ENCODE measurements at places on chromosomes 1 and 21. TPM values are rescaled to one million over a fixed set of nuclear protein-coding genes. Genes with fewer than 3 reads are reported as not detected.
A peak's percentile ranks its signal among the peaks of the same experiment; 100 is the strongest.

The LCE1D gene
- not detected for total RNA-seq

GRCh38 chr1:112713466-112714312 is 1.4 kb downstream of the PPM1J start:
- no peak for DNase-seq

GRCh38 chr1:25338188-25338981 is at the start of gene TMEM50A:
Gene TMEM50A (plus strand): TSS chr1:25338334. CDS start chr1:25340487, 2,153 bp downstream.
- DNase-seq = peak; percentile 83

- no peak for DNase-seq
These were observed 42.1 kb downstream of the TMCO4 start for GRCh38 chr1:19757641-19758040.
